ENCODE measurements at places on chromosomes 12 and 14.
A peak's percentile ranks its signal among the peaks of the same experiment; 100 is the strongest.

DNA sequence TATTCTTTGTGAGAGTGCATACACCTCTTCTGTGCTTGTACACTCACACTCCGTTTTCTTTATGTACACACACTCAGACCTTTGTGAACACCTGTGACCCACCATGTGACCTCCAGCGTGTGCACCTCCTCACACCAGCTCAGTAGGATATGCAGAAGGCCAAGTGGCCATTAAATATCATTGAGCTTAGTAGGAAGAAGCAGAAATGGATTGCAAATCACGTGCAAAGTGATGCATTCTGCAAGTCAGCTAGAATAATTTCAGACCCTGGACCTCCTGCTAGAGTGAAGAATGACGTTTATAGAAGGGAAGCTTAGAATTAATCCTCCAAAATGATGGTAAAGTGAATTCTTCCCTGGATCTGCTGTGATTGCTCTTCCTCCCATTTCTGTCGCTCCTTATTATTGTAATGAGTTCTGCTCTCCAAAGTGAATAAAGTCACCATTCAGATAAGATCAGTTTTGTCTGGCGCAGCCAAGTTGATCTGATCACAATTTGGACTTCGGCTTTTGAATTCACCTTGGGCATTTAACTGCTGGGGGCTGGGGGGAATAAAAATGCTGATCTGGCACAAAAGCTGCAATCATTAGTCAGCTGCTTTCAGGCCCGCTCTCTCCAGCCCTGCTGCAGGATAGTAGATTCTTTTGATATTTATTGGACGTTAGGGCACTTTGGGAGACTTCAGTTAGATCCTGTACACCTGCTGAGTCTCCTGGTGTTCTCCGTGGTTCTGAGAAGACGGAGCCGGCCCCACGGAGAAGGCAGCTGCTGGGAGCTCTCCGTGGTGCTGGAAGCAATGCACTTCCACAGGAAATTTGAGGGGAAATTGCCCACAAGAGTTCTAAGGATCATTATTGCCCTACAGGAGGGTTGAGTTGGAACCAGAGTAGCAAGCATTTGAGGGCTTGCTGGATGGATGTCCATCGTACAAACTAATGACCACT, 12.4 kb upstream of the NRXN3 start:
- DNase-seq, result peak; percentile 21

DNA sequence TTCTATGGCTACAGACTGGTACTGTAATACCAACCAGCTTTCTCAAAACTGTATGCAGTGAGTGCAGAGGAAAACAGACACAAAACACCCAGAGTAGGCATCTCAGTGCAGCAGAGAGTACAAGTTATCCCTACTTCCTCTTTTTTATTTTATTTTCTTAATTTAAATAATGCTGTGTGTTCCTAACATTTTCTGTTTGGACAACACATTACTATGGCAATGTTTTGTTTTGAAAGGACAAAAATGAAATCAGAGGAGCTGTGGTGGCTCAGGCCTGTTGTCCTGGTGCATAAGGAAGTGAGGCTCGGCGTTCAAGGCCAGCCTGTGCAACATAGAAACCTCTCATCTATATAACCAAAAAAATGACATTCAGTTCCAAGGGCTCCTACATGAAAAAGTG, 33.7 kb upstream of the SELPLG start:
- DNase-seq, result peak; percentile 74

- DNase-seq, result no peak
Observed at GRCh38 chr14:105930572-105930971, 404.2 kb downstream of the TMEM121 start.

DNA sequence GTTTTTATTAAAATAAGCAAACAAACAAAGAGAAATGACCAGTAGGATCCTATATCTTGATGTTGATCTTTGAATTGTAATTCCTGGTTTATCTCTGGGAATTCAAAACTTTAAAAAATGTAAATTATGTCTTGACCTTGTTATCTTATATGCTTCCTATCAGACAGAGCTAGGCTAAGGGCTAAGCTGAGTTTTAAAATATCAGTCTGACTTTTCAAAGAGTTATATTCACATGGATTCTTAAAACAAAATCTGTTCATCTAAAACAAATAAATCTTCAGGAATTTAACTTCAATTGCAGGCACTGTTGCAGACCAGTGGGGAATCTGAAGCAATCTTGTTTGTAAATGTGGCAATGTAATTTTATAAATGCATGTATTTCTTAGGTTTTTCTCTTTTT, 1144.1 kb downstream of the LRFN5 start:
- no peak for DNase-seq

- DNase-seq, result peak; percentile 51
Observed at GRCh38 chr14:90500665-90501370, 104.0 kb downstream of the CALM1 start.

DNA sequence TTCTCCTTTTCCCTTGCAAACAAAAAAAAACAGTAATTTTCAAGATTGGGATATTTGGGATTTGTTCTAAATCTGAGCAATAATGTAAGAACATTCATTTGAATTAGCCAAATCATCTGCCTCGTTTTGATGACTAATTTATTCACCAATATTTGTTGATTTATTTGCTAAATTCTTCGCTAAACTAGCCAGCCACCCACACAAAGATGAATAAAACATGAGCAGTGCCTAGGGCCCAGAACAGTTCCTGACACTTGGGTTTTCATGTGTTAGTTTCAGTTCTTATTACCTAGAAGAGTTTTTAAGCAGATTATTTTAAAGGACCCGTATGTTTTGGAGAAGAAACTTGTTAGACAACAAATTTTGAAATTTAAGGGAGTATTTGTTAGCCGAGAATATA, 1.4 kb downstream of the ETNK1 start:
- peak; percentile 71 for DNase-seq

DNA sequence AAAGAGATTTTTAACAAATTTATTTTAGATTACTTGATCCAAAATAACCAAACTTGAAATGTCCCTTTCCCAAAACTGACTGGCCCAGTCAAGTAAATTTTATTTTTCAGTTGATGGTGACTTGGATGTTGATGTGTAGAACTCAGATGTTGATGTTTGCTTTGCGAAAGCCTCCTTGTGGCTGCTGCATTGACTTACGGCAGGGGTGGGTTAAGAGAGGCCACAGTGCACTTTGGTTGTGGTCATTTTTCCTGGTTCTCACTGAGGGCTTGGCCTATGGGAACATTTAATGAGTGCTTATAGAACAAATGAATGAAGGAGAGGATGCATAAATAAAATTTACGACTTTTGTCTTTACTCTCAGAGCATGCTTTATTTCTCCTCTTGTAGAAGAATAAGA, 52.6 kb downstream of the SLCO1B3 start:
- DNase-seq, result no peak

DNA sequence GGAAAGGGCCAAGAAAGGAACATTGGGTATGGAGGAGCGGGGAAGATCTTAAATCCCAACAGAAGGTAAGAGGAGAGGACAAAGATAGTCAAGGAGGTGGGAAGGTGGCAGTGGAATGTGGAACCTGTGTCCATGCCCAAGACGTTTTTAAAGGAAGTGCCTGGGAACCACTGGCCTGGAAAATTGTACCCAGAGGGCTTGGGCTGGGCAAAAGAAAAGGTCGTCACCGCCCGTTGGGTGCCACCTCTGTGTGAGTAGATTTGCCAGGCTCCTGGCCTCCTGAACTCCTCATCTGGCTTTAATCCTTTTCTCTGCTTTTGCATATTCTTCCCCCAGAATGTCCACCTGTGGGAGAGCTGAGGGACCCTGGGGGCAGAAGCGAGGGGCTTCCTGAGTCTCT, 32.6 kb downstream of the JDP2 start:
- no peak for DNase-seq

DNA sequence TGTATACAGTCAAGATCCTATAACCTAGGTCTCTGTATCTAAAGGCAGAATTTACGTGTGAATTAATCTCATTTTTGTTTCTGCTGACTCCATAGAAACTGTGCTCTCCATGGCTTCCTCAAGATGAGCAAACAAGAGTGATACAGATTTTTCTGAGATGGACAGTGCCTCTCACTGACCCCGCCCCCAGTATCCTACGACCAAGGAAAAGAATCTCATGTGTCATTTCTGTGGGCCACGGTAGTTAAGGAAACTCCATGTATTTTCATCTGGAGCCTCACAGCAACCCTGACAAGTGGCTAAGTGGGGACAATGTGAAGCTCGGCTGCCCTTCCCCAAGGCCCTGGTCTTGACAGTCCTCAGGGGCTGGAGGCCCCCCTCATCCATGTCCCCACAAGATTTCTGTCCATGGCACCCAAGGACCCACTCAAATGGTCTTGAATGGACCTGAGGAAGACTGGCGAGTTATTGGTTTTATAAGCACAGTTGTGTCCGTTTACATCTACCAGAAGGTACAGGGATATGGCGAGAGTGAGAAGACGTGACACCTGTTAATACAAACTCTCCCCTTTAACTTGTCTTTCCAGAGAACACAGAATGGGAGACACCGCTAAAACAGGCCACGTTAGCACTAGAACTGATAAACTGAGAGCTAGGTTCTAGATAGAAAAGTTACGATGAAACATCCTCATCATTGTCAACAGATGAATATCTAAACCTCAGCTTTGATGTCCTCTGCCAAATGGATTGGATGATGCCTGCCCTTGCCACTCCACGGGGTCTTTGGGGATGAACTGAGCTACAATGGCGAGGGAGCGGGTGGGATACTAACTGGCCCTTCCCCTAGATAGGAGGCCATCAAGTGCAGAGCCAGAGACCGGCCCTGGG, 108.4 kb upstream of the EGLN3 start:
- no peak for DNase-seq

DNA sequence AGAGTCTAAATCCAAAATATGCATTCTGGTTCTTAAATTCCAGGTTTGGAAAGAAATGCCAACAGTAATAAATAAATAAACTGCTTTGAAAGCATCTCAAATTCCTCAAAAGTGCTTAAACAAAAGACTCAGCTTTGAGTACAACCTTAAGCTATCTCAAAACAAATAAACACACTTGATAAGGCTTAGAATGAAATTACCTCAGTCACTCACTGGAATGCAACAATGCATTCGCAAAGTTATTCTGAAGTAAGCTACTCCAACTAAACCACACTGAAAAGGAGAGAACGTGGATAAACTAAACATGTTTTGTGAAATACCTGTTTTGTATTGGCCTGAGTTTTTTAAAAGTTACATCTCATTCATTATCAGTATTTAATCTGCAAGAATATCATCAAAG, 1.2 kb downstream of the SPTSSA start:
- no peak for DNase-seq

- no peak for DNase-seq
Observed at GRCh38 chr12:121523741-121524140, 57.1 kb downstream of the KDM2B start.

- DNase-seq, result peak; percentile 15
Observed at GRCh38 chr14:103298620-103299019, 35.4 kb upstream of the EIF5 start.

GRCh38 chr12:105120551-105120950, 13.0 kb downstream of the WASHC4 start:
- DNase-seq, result no peak

GRCh38 chr12:109253913-109254544, 55.1 kb downstream of the FOXN4 start:
- DNase-seq, result no peak

- no peak for DNase-seq
Observed at GRCh38 chr12:82835217-82835616, 148.5 kb downstream of the TMTC2 start.

- DNase-seq, result no peak
Observed at GRCh38 chr14:69876221-69876847, 2.9 kb upstream of the SMOC1 start.

DNA sequence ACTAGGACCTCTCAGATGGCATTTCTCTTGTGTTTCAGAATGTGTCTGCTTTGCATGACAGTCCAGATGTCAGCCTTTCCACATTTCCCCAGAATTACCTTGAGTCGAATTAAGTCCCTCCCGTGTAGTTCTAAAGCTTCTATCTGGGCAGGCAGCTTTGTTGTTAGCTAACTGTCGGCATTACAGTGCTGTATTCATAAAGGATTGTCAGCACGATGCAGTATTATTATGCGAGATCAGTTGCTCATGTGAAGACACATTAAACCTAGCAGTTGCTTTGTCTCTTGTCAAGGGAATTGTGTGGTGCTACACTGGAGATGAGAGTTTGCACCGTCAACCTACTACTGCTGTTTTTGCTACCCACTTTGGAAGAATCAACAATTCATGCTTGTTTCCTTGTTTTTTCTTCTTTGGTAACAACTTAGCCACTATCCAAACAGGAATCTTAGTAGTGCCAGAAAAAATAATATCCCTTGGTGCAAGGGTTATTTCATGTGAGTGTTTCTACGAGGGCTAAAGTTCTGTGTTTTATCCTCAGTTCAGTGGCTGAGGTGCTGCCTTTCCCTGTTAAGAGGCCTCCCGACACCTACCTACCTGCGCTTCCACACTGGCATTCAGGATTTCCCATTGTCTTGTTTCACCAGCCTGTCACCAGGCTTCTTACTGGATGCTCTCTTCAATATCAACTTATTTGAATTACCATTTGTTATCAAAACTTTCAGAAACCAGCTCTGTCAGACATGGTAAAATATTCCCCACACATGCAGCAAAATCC, 297.9 kb upstream of the G2E3 start:
- no peak for DNase-seq

DNA sequence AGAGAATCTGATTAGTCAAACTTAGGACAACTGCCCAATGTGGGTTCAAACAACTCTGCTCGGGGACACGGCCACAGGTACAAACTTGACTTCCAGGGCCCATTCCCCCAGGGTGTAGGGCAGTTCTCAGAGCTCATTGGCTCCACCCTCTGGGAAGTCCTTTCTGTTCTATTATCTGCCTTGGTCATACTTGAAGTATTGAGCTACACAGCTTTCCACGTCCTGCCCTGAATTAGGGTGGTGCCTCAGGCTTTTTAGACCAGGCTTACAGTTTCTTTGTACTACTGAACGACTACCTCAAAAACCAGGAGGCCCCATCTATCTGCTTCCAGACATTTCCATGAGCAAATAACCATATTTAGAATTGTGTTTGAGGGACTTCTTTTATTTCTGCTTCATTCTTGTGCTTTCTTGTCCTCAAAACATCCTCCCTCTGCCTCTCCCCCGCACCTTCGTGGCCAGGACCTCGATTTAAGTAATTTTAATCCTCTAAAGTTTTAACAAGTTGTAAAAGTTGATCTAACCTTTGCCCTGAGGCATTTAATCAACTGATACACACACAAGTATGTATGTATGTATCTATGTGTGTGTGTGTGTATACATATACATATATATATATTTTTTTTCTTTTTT, 281.7 kb upstream of the AMIGO2 start:
- DNase-seq, result peak; percentile 24

DNA sequence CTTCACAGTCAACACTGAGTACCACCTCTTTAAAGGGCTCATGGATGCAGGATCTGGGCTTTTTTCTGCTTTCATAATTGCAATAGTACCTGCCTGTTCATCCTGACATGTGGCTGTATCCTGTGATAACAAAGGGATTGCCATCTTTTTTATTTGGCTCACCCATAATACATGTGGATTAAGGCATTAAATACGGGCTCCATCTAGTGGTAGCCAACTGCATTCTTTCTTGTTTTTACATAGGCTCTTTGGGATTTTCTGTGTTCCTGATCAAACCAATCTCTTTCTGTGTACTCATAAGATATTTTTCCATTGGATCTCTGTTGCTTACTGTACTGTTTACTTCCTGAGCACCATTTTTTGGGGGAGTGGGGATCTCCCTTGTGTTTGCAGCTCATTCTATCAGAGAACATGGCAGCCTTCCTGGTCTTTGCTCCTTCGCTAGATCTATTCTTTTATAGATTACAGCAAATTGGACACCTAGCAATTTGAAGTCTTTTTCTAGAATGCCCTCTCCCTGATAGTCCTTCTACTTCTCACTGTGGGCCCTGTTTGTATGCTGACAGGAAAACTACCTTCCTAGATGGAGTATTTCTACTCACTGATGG, 723.4 kb upstream of the MDGA2 start:
- DNase-seq, result peak; percentile 30

- DNase-seq, result peak; percentile 8
Observed at GRCh38 chr12:52359621-52360061, 7.6 kb downstream of the KRT85 start.

Data from suppressor macrophage (primary cell).